Renal cortex interstitium (tissue), 15 donors: ENCODE measurements at places on chromosomes 2 and 18. TPM values are rescaled to one million over a fixed set of nuclear protein-coding genes. Genes with fewer than 3 reads are reported as not detected.

- peak; percentile 47 for DNase-seq
Measured at GRCh38 chr18:55588111-55588869, at the start of gene TCF4. TCF4 (minus strand) TSS chr18:55588192; CDS start chr18:55587116, 1,076 bp downstream.

- DNase-seq, result no peak
Measured at GRCh38 chr2:111032721-111033429, 87.8 kb upstream of the BCL2L11 start.

DNA sequence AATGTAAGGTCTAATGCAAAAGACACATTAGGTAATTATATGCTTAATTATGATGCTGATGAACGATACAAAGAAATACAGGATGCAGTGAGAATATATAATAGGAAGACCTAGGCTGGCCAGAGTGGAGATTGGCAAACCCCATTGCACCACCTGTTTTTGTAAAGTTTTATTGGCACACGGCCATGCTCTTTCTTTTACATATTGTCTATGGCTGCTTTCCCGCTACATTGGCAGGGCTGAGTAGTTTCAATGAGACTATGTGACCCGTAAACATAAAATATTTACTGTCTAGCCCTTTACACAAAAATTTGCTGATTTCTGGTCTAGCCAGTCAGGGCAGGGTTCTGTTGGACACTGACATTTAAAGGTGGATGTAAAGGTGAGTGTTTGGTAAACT, 5.4 kb downstream of the SEC11C start:
- no peak for DNase-seq

DNA sequence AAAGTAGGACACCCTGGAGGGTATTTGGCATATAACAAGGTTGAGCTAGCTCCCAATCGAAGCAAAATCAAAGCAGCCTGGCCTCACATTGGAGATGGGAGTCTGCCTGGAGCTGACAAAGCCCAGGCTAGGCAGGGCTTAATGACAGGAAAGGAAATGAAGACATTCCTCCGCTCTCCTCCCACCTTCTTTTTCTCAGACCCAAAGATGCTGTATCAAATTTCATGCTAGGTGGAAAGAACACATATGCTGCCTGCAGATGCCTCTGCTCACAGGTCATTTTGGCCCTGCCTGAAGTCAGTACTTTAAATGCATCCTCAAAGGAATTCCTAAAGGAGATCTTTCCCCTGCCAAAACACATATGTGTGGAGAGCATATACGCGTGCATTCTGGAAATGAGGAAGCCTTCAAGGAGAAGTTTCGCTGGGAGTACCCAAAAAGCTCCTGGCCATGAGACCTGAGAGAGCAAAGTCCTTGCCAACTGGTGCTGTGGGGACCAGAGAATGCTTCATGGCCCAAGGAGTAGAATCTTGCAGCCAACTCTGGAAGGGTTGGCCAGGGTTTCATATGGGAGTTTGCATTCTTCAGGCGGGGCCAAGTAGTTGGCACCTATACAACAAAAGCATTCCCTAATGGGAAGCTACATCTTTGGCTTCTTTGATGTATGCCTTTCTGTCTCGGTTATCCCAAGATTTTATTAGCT, 88.0 kb downstream of the AQP4 start:
- peak; percentile 41 for DNase-seq

DNA sequence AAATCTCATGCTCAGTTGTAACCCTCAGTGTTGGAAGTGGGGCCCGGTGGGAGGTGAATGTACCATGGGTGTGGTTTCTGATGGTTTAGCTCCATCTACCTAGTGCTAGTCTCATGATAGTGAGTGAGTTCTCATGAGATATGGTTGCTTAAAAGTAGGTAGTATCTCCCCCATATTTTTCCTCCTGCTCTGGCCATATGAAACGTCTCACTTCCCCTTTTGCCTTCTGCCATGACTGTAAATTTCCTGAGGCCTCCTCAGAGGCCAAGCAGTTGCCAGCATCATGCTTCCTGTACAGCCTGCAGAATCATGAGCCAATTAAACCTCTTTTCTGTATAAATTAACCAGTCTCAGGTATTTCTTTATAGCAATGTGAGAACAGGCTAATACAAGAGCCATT, 62.8 kb upstream of the RNF152 start:
- no peak for DNase-seq

- no peak for DNase-seq
Measured at GRCh38 chr18:6413579-6414117, 1.1 kb downstream of the L3MBTL4 start.

CRIM1 gene
- polyA plus RNA-seq, result 84.7 TPM
